ENCODE measurements at places on chromosomes 7 and 10. TPM values are rescaled to one million over a fixed set of nuclear protein-coding genes. Genes with fewer than 3 reads are reported as not detected.

DNA sequence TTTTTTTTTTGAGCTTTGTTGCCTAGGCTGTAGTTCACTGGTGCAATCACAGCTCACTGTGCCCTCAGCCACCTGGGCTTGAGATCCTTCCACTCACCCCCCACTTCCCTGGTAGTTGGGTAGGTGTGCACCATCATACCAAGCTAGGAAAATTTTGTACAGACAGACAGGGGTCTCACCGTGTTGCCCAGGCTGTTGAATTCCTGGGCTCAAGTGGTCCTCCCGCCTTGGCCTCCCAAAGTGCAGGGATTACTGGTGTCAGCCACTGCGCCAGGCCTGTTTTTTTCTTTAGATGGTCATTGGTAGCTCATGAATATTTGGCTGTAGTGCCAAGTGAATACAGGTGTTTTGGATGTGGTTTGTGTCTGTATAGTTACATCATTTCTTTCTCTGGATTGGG, 7.5 kb downstream of the COMTD1 start:
- no peaks in the 10 kb centered on the region for H3K4me1 ChIP-seq
- H3K27ac ChIP-seq: peak overlapping the region; percentile 39
- H3K36me3 ChIP-seq: peaks cover 57% of the 10 kb centered on the region
- H3K27me3 ChIP-seq: no peaks in the 10 kb centered on the region
- no peak overlapping the region for H3K4me3 ChIP-seq
- DNase-seq: no peak

GRCh38 chr10:47109906-47110305, 190.1 kb upstream of the GDF10 start:
- H3K36me3 ChIP-seq: no peaks in the 10 kb centered on the region
- no peak overlapping the region for H3K27ac ChIP-seq
- no peaks in the 10 kb centered on the region for H3K27me3 ChIP-seq
- H3K4me1 ChIP-seq: no peaks in the 10 kb centered on the region

GRCh38 chr7:1234881-1235500, 2.3 kb downstream of the UNCX start:
- H3K36me3 ChIP-seq: no peaks in the 10 kb centered on the region
- H3K4me1 ChIP-seq: peaks cover 20% of the 10 kb centered on the region
- no peak for DNase-seq

DNA sequence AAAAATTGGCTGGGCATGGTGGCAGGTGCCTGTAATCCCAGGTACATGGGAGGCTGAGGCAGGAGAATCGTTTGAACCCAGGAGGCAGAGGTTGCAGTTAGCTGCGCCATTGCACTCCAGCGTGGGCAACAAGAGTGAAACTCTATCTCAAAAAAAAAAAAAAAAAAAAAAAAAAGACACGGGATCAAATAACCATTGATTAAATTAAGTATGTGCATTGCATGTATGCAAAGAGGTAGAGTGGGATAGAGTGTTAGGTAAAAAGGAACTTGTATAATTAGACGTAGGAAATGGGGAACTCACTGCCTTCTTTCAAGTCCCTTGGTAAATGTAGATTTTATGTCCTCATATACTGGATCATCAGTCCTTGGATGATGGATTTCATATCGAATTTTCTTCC, 13.1 kb downstream of the VCL start:
- peaks cover 4% of the 10 kb centered on the region for H3K4me1 ChIP-seq
- no peak overlapping the region for H3K4me3 ChIP-seq
- DNase-seq: no peak
- no peak overlapping the region for H3K27ac ChIP-seq
- no peaks in the 10 kb centered on the region for H3K27me3 ChIP-seq
- peaks cover 9% of the 10 kb centered on the region for H3K36me3 ChIP-seq

DNA sequence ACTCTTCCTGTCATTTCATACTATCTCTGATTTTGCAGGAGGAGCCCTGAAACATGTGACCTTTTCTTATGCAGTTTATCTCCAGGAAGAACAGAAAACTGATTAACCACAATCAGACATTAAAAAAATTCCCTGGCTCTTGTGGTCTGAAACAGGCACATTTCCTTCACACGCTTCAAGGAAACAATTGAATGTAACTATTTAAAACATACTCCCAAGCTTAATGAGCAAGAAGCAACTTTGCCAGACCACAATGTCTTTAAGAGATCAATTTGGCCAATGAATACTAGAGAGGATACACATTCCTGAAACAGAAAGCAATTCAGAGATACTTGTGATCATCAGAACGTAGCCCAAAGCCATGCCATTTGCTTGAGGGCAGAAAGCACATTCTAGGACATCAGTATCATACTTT, 65.8 kb downstream of the PIP4K2A start:
- H3K36me3 ChIP-seq: no peaks in the 10 kb centered on the region
- H3K4me1 ChIP-seq: peaks cover 44% of the 10 kb centered on the region
- no peak overlapping the region for H3K27ac ChIP-seq
- H3K27me3 ChIP-seq: no peaks in the 10 kb centered on the region
- DNase-seq: no peak

- H3K4me1 ChIP-seq: no peaks in the 10 kb centered on the region
- no peaks in the 10 kb centered on the region for H3K27me3 ChIP-seq
- no peak overlapping the region for H3K4me3 ChIP-seq
Measured at GRCh38 chr10:24496906-24497305, 226.8 kb downstream of the ARHGAP21 start.

GRCh38 chr10:126397640-126398382, 9.5 kb upstream of the ADAM12 start:
- no peaks in the 10 kb centered on the region for H3K27me3 ChIP-seq
- H3K4me3 ChIP-seq: no peak overlapping the region
- H3K27ac ChIP-seq: no peak overlapping the region
- no peaks in the 10 kb centered on the region for H3K36me3 ChIP-seq
- no peaks in the 10 kb centered on the region for H3K4me1 ChIP-seq
- DNase-seq: no peak

GRCh38 chr10:103763374-103764202, 91.8 kb downstream of the SH3PXD2A start:
- H3K36me3 ChIP-seq: no peaks in the 10 kb centered on the region
- peak overlapping the region; percentile 8 for H3K27ac ChIP-seq
- H3K27me3 ChIP-seq: no peaks in the 10 kb centered on the region
- no peak overlapping the region for H3K4me3 ChIP-seq
- H3K4me1 ChIP-seq: no peaks in the 10 kb centered on the region
- no peak for DNase-seq

DNA sequence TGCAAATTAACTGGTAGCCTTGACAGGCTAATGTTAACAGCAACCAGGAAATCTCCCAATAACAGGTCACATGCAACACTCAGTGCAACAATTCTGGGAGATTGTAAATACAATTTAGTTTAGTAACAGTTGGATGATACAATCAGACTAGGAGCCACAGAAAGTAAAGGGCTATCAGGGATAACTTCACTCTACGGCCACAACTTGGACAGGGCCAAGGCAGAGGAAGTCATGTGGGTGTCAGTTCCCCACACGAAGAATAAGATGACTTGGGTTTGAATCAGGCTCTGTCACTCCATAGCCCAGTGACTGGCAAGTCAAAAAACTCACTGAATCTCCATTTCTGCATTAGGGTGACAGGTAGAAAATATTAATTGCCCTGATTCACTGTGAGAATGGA, 217.3 kb upstream of the CCDC6 start:
- no peaks in the 10 kb centered on the region for H3K36me3 ChIP-seq
- H3K27me3 ChIP-seq: no peaks in the 10 kb centered on the region
- peak overlapping the region; percentile 89 for H3K27ac ChIP-seq

DNA sequence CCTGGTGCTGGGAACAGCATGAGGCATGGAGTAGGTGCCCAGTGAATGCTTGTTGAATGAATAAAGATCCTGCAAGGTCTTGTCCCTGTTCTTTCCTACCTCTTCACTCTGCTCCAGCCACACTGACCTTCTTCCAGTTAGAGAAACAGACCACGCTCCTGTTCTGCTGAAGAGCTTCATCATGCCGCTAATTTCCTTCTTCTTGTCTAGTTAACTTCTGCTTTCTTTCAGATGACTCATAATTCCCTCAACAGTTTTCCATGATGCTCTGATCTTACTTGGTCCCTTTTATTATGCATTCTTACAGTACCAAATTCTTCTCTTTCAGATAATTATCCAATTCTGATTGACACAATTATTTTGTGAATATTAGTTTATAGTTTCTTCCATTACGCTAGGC, 59.5 kb upstream of the C1QL3 start:
- DNase-seq: no peak
- no peaks in the 10 kb centered on the region for H3K36me3 ChIP-seq
- no peaks in the 10 kb centered on the region for H3K4me1 ChIP-seq
- no peaks in the 10 kb centered on the region for H3K27me3 ChIP-seq
- no peak overlapping the region for H3K4me3 ChIP-seq
- H3K27ac ChIP-seq: no peak overlapping the region

- no peak overlapping the region for H3K4me3 ChIP-seq
- H3K4me1 ChIP-seq: no peaks in the 10 kb centered on the region
Measured at GRCh38 chr7:39515534-39516228, 50.5 kb upstream of the YAE1 start.

- H3K27ac ChIP-seq: no peak overlapping the region
- H3K4me1 ChIP-seq: no peaks in the 10 kb centered on the region
- no peak for DNase-seq
- no peaks in the 10 kb centered on the region for H3K36me3 ChIP-seq
Measured at GRCh38 chr7:30934225-30934624, 22.6 kb downstream of the AQP1 start.

DNA sequence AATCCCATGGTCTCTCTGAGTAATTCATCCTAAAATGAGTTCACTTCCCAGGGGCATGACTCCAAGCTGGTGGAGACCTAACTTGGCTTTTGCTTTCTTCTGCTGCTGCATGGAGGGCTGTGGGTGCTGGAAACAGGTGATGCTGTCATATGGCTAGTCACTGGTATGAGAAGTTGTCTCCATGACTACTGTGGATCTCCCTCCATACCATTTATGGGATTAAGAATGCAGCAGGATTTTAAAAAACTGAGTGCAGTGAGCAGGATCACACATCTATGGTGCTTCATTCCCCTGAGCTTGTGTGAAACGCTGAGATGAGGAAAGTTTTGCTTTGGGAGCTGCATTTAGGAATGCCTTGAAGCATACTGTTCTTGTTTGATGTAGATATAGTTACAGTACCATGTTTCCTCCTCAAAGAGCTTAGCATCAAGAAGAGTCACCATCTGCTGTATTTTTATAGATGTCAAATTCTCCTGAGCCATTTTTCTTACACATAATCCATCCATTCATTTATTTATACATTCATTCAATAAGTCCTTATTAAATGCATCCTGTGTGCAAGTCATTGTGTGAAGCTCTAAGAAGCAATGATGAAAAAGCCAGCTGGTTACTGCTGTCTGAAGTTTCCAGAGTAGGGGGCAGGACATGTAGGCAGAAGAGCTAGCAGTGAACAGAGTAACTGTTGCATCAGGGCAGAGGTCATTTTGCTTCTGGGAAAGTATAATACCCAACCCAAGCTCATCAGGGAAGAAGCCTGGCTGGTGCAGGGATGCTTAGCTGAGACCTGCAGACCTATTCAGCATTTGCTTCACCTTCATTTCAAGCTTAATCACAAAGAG, 534.8 kb downstream of the AUTS2 start:
- no peaks in the 10 kb centered on the region for H3K4me1 ChIP-seq
- H3K4me3 ChIP-seq: no peak overlapping the region
- H3K36me3 ChIP-seq: no peaks in the 10 kb centered on the region
- no peak overlapping the region for H3K27ac ChIP-seq
- DNase-seq: no peak

DNA sequence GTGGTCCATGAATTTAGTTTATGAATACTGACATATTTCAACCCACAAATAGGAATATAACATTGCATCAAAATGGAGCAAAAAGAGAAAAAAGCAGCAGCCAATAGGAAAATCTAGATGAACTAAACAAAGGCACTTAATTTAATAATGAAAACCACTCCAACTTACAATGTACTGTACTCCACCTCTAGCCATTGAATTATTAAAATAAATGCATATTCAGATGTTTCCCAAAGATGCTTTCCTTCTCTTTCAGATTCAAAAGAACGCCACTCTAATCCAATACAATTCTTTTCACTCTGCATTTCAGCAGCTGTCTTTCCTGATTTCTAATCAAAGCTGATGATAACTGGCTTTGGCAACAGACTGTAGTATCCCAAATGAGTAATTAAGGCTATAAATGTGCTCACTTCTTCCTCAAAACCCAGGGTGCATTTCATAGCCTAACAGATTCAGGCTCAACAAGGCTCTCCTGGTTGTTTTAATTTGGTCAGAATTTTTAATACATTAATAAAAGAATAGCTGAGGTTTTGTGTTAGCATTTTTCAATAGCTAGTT, 577.1 kb downstream of the PARD3 start:
- no peak for DNase-seq
- H3K4me3 ChIP-seq: no peak overlapping the region
- no peaks in the 10 kb centered on the region for H3K36me3 ChIP-seq
- no peak overlapping the region for H3K27ac ChIP-seq

- no peaks in the 10 kb centered on the region for H3K36me3 ChIP-seq
- H3K4me1 ChIP-seq: no peaks in the 10 kb centered on the region
- no peak overlapping the region for H3K27ac ChIP-seq
- H3K4me3 ChIP-seq: no peak overlapping the region
- H3K27me3 ChIP-seq: no peaks in the 10 kb centered on the region
Measured at GRCh38 chr10:96025566-96025965, 17.8 kb upstream of the CCNJ start.

- peaks cover 70% of the 10 kb centered on the region for H3K36me3 ChIP-seq
- no peak overlapping the region for H3K4me3 ChIP-seq
- H3K27me3 ChIP-seq: no peaks in the 10 kb centered on the region
- H3K4me1 ChIP-seq: peaks cover 9% of the 10 kb centered on the region
- no peak for DNase-seq
Measured at GRCh38 chr7:4764402-4765007, 10.9 kb upstream of the AP5Z1 start.

- no peak overlapping the region for H3K27ac ChIP-seq
- H3K4me3 ChIP-seq: no peak overlapping the region
- no peak for DNase-seq
- no peaks in the 10 kb centered on the region for H3K36me3 ChIP-seq
Measured at GRCh38 chr10:130708465-130709070, 572.4 kb downstream of the GLRX3 start.

GRCh38 chr7:35232994-35233393, 20.9 kb downstream of the TBX20 start:
- H3K27ac ChIP-seq: peak overlapping the region; percentile 64
- H3K27me3 ChIP-seq: no peaks in the 10 kb centered on the region
- H3K4me1 ChIP-seq: no peaks in the 10 kb centered on the region
- H3K4me3 ChIP-seq: no peak overlapping the region

- H3K4me1 ChIP-seq: no peaks in the 10 kb centered on the region
- H3K27ac ChIP-seq: no peak overlapping the region
- H3K27me3 ChIP-seq: no peaks in the 10 kb centered on the region
- H3K36me3 ChIP-seq: no peaks in the 10 kb centered on the region
- no peak for DNase-seq
Measured at GRCh38 chr7:157080111-157080730, 58.5 kb upstream of the UBE3C start.

DNA sequence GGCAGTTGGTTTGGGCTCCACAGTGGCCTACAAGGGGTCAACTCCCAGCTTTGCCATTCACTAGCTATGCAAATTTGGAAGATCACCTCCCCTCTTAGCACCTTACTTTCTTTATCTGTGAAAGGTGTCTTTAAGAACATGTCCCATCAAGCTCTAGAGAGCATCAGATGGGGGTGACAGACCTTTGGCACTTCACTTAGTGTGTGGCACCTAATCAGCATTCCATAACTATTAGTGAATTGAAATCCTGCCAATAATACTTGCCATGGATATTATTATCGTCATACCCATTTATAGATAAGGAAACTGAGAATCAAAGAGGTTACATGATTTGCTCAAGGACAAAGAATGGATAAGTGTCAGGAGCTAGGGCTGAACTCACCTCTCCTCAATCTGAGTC, 51.9 kb downstream of the PLPP4 start:
- no peak overlapping the region for H3K4me3 ChIP-seq
- H3K4me1 ChIP-seq: no peaks in the 10 kb centered on the region
- H3K36me3 ChIP-seq: no peaks in the 10 kb centered on the region
- no peaks in the 10 kb centered on the region for H3K27me3 ChIP-seq

NKX2-3 gene
- not detected for total RNA-seq

RELN gene
- 6.9 TPM for total RNA-seq

SDK1 gene
- 3.6 TPM for total RNA-seq

ACSM6 gene
- not detected for total RNA-seq

GRID1 gene
- total RNA-seq: 0.67 TPM

TMEM196 gene
- total RNA-seq: not detected

Measured in right atrium auricular region (tissue), 2 donors.